Urothelium cell line (cell line): ENCODE measurements at places on chromosomes 1 and 21.

- DNase-seq, result no peak
Measured at GRCh38 chr1:189708674-189709073, 769.0 kb downstream of the BRINP3 start.

- no peak for DNase-seq
Measured at GRCh38 chr1:154695985-154696384, 88.0 kb upstream of the ADAR start.

DNA sequence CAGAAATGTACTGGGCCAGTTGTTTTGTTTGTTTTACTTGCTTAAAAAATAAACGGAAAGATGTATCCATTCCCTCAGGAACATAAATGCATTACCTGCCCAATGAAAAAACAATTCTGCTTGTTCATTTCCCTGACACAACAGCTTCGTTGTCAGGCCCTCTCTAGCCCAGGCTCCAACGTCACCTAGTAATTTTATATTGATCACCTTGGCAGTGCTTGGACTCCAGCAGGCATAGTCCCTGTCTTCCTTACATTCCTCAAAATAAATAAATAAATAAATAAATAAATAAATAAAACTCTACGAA is 1.2 kb downstream of the CEP170 start:
- DNase-seq, result no peak

DNA sequence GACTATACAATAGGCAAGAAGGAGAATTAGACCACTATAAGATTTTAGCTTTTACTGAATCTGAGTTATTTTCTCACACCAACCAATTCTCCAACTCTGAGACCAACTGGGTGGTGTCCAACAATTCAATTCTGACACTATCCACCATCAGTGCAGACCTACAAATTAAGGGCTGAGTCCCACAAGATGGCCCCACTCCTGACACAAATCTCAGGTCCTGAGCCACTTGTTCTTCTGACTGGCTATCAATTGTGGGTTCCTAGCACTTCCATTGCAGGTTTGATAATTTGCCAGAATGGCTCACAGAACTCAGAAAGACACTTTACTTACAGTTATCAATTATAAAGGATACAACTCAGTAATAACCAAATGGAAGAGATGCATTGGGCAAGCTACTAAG is 6.7 kb downstream of the ERO1B start:
- no peak for DNase-seq

DNA sequence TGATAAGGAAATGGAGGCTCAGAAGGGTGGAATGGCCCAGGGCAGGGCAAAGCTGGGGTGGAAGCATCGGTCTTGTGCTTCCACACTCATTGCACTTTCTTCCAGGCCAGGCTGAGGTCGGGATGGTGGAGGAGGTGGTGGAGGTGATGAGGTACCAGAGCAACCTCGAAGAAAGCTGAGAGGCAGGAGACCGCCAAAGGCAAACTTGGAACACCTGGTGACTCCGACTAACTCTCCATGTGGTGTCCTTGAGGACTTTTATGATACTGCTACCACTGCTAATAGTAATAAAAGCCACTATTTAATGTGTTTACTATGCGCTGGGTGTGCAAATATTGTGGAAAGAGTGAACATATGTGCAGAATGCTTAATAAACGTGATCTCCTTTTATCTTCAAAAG is 16.9 kb upstream of the BTG2 start:
- DNase-seq, result no peak
